ENCODE measurements at places on chromosomes 6 and 20. TPM values are rescaled to one million over a fixed set of nuclear protein-coding genes. Genes with fewer than 3 reads are reported as not detected.

The ABHD16B gene
- 0.53 TPM for polyA plus RNA-seq

The OR2H2 gene
- polyA plus RNA-seq = not detected

The LGSN gene
- 0.12 TPM for polyA plus RNA-seq

The SLC22A2 gene
- polyA plus RNA-seq = not detected

The SLPI gene
- polyA plus RNA-seq = 27.3 TPM

The SPATS1 gene
- polyA plus RNA-seq = not detected

The DEFB119 gene
- not detected for polyA plus RNA-seq

The TMEM244 gene
- not detected for polyA plus RNA-seq

The TAGAP gene
- polyA plus RNA-seq = 0.34 TPM
